NCI-H748 treated with DMSO at 0.1 percent for 48 hours (cell line): ENCODE measurements at places on chromosomes 11 and 22.

GRCh38 chr11:111445586-111445985 lies 66.5 kb upstream of the POU2AF1 start:
- no peak for DNase-seq

DNA sequence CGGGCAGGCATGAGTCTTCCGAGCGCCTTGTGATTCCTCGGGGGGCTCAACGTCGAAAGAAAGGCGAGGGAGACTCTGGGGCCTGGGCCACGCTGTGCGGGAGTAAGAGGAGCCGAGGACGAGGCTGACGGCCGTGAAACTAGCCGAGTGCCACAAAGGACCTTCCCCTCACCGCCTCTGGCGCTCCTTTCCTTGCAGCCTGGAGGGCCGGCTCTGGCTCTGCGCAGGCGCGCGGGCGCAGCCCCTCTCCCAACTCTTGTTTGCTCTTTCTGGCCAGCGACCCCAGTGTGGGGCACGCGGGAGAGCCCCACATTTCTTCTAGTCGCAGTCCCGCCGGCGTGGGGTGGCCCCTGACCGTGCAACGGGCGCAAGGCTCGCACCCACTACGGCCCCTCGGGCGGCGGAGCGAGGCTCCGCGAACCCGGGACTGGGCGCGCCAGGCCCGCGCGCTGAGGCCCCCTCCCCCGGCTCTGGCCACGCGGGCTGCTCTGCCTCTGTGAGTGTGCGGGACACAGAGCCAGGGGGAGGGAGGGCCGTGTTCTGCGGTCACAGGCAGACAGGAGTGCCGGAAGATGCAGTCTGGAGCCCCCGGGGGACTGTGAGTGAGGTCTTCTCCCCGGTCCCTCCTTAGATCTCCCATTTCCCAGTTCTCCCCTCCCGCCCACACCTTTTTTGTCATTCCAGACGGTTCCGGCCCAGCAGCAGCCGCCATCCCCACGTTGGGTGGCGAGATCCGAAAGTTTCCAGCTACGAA lies 1.0 kb upstream of the TOB2 start:
- DNase-seq: peak; percentile 32

GRCh38 chr11:8624698-8625097 lies 30.7 kb upstream of the STK33 start:
- DNase-seq: no peak

DNA sequence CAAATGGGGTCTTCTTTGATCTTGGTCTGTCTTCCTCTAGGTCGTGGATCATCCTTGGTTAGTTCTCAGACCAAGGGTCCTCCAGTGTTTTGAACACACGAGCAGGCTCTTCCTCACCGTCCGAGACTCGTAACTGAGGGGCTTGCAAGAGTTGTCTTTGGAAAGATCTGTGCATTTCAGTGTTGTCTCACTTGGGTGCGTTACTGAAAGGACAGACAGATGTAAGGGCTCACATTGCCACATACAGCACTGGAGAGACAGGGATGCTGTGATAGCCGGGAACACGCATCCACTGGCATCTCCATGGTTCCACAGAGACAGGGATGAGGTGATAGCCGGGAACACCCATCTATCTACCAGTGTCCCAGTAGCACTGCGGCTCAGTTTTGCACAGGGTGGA lies 15.7 kb downstream of the GLB1L2 start:
- DNase-seq: no peak

GRCh38 chr11:56558574-56558973 lies 15.5 kb upstream of the OR5M11 start:
- no peak for DNase-seq

GRCh38 chr22:42908374-42908746 lies 51.3 kb upstream of the ARFGAP3 start:
- no peak for DNase-seq

- DNase-seq: no peak
These were observed 20.7 kb downstream of the MGAT3 start for GRCh38 chr22:39477542-39477941.

- no peak for DNase-seq
These were observed 38.3 kb upstream of the NNMT start for GRCh38 chr11:114257621-114258558.

- DNase-seq: no peak
These were observed 39.8 kb upstream of the CDON start for GRCh38 chr11:126102436-126102981.

GRCh38 chr11:17244046-17244445 lies 32.5 kb upstream of the NUCB2 start:
- DNase-seq: no peak

DNA sequence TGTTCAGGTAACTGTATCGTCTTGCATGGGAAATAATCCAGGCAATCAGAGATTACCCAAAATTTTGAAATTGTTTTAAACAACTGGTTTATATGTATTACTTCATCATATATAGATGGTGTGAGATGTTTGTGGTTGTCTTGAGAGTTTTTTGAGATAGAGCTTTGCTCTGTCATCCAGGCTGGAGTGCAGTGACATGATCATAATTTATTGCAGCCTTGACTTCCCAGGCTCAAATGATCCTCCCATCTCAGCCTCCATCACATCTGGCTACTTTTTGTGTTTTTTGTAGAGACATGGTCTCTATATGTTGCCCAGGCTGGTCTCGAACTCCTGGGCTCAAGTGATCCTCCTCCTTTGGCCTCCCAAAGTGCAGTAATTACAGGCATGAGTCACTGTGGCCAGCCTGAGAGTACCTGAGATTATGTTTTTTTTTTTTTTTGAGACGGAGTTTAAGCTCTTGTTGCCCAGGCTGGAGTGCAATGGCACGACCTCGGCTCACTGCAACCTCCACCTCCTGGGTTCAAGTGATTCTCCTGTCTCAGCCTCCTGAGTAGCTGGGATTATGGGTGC lies 11.5 kb downstream of the CTNND1 start:
- no peak for DNase-seq

- DNase-seq: peak; percentile 63
These were observed 1.3 kb upstream of the TM7SF2 start for GRCh38 chr11:65110354-65110861.

- DNase-seq: no peak
These were observed 8.8 kb upstream of the PRG2 start for GRCh38 chr11:57399221-57399620.

- DNase-seq: no peak
These were observed 87.4 kb upstream of the LRRC55 start for GRCh38 chr11:57094181-57094935.
